ENCODE measurements at places on chromosomes 13 and 19. TPM values are rescaled to one million over a fixed set of nuclear protein-coding genes. Genes with fewer than 3 reads are reported as not detected.

DNA sequence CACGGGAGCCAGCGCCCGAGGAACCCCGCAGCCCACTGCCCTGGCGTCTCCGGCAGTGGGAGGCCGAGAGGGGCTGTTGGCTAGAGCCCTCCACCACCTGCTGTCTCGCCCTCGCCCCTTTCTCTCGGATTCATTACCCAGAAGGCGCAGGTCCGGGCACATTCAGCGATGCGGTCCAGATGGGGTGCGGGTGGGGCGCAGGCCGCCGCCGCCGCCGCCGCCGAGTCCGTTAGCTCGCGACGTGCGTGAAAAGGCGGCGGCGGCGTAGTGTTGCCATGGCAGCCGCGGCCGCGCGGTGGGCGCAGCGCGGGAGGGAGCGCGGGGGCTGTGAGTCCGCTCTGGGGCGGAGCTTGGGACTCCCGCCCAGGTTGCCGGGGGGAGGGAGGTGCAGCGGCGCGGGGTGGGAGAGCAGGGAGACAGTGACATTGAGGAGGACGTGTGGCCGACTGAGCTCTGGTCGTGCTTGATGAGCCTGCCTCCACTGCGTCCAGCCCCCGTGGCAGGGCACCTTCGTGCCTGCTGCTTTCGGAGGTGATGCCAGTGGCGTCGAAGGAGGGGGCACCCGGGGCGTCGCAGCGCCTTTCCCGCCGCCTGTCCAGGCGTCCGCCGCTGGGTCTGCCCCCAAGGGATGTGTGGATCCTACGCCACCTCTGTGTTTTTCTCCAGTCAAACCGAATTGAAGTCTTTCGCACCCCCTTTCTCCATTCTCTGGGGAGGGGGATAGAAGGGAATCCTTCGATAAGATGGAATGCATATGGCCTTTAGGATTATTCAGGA is at the start of gene KATNAL1:
KATNAL1 (minus strand) TSS at position 358 of the 777 bp plus-strand sequence. CDS start 23,774 bp downstream, outside the sequence.
- peak within 1 kb of the TSS; percentile 91 for H3K27ac ChIP-seq
- no peaks in the 10 kb centered on the region for H3K27me3 ChIP-seq
- H3K4me1 ChIP-seq = peaks cover 60% of the 10 kb centered on the region
- peak; percentile 94 for DNase-seq
- H3K36me3 ChIP-seq = no peaks in the 10 kb centered on the region

GRCh38 chr13:76687467-76687866 is 198.7 kb downstream of the KCTD12 start:
- no peaks in the 10 kb centered on the region for H3K4me1 ChIP-seq
- no peak overlapping the region for H3K4me3 ChIP-seq
- no peak for DNase-seq
- H3K27me3 ChIP-seq = no peaks in the 10 kb centered on the region
- no peaks in the 10 kb centered on the region for H3K36me3 ChIP-seq

- H3K27me3 ChIP-seq = no peaks in the 10 kb centered on the region
- H3K4me1 ChIP-seq = no peaks in the 10 kb centered on the region
- H3K27ac ChIP-seq = no peak overlapping the region
Measured at GRCh38 chr13:111876506-111876905, 190.4 kb upstream of the SOX1 start.

DNA sequence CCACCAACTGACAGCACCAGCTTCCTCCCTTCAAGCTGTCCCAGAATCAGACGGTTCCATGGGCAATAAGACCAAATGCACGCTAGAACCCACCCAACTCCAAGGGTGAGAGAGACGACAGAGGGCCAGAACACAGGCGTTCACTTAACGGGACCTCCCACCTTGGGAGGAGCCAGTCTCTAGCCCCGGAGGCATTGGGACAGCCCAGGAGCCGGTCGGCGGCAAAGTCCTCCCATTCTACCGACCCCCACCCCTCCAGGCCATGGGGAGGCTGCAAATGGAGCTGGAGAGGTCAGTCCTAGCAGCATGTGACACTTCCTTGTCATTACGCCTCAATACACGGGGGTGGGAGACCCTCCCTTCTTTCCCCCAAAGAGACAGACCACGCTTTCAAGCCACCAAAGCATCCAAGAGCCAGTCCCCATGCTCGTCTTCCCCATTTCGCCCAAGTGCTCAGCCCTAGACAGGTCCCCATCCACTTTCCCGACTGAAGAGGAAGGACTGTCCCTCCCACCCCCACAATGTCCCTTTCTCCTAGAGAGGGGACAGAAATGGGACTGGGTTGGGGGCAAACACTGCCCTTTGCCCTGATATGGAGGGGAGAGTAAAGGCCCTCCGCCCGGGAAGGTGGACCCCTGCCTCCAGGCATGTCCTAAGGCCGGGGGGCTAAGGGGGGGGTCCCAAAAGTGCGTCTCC is 964 bp downstream of the KHSRP start:
- peaks cover 22% of the 10 kb centered on the region for H3K4me1 ChIP-seq

GRCh38 chr13:35791184-35791851 is 314.8 kb upstream of the MAB21L1 start:
- H3K4me3 ChIP-seq = no peak overlapping the region
- H3K27me3 ChIP-seq = no peaks in the 10 kb centered on the region
- no peaks in the 10 kb centered on the region for H3K36me3 ChIP-seq
- H3K4me1 ChIP-seq = no peaks in the 10 kb centered on the region
- no peak overlapping the region for H3K27ac ChIP-seq
- no peak for DNase-seq

TEX26 gene
- not detected for total RNA-seq
